G401 (cell line): ENCODE measurements at places on chromosomes 6 and 20. TPM values are rescaled to one million over a fixed set of nuclear protein-coding genes. Genes with fewer than 3 reads are reported as not detected.

SOX18 gene
- total RNA-seq, result 1.2 TPM in 1 of 2 replicates, not detected in the other

IPCEF1 gene
- total RNA-seq, result not detected in 2 replicates

DNA sequence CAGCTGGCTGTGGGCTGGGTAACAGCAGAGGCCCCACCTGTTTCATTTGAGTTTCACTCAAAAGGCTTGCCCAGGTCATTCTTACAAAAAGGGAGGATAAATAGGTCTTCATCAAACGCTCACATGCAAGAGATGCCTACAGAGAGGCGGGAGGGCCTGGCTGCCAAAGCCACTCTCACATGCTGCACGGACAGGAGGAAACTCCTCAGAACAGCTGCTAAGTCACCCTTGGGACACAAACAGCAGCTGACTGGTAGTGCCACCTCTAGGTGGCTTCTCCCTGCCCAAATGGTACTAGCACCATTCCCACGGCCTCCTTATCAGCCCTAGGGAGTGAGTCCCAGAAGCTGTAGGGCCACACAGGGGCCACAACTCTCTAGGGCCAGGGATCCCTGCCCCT is 23.8 kb downstream of the SLC22A23 start:
- DNase-seq, result no peak

DNA sequence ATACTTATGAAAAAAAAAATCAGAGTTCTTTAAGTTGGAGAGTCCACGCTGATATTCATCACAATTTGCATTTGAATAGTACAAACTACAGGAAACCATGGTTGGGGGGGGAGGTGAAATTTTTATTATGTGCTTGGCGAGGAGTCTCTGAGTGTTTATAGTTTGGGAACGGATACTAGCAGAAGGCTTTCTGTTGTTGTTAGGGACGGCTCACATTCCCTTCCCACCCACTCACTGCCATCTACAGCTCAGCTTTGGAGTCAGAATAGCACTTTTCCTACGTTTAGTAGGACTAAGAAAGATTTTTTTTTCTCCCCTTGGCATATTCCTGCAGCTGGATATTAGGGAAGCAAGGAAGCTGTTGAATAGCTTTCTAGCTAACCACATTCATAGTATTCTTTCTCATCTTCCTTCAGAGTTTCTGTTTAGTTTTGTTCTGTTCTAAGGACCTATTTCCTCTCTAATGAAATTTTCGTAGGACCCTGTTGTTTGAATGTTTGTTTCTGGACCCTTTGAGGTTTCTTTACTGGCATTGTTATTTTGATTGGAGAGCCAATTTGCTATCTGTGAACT is 235.1 kb upstream of the ZNF217 start:
- peak; percentile 35 for DNase-seq

DNA sequence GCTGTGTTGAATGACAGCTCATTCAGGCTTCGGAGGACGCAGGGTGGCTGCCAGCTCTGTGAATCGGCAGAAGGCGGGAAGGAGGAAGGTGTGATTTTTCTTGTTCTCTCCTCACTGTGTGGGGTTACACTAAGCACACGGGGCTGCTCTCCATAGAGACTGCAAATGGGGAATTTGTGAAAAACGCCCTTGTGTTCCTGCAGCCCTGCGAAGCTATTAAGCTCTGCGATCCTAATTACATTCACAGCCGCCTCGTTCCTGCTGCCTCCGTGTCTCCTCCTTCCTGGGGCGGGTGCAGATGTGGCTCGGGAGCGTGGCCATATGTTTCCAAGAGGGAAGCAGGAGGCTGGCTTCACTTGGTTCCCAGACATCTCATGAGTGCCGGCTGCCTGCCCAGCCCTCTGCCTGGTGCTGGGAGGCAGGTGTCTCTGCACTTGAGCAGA is 124.0 kb downstream of the TOX2 start:
- peak; percentile 47 for DNase-seq

GRCh38 chr20:29408034-29408695 is 1849.3 kb upstream of the DEFB115 start:
- no peak for DNase-seq

- DNase-seq, result no peak
These were observed 1.1 kb downstream of the SYNJ2 start for GRCh38 chr6:157982563-157983405.
